ENCODE measurements at places on chromosomes 2 and 18.
A peak's percentile ranks its signal among the peaks of the same experiment; 100 is the strongest.

DNA sequence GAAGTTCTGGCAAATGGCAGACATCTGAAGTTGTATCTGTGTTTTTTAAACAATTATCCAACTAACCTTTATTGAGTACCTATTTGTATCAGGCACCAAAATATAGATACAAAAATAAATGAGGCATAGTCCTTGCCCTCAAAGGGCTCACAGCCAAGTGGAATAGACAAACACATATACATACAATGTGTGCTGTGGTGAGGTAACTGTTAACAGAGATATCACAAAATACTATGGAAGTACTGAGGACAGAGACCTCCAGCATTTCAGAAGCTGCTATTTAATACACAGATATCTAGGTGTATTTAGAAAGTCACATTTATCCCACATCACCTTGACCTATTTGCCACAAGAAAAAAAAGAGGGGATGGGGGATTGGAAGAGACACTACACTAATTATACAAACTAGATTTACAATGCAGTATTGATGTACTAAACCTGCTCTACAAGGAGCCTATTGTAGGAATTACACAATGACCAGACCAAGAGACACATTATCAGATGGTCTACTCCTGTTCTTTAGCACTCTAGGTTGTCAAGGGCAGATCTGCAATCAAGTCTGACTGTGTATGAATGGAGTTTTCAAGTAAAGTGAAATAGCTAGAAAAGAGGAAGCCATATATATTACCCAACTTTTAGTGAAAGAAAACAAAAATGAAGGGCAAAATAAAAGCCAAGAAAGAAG, 62.2 kb downstream of the SPIRE1 start:
- DNase-seq: no peak

- no peak for DNase-seq
Measured at GRCh38 chr2:217920879-217921603, 81.8 kb downstream of the TNS1 start.

DNA sequence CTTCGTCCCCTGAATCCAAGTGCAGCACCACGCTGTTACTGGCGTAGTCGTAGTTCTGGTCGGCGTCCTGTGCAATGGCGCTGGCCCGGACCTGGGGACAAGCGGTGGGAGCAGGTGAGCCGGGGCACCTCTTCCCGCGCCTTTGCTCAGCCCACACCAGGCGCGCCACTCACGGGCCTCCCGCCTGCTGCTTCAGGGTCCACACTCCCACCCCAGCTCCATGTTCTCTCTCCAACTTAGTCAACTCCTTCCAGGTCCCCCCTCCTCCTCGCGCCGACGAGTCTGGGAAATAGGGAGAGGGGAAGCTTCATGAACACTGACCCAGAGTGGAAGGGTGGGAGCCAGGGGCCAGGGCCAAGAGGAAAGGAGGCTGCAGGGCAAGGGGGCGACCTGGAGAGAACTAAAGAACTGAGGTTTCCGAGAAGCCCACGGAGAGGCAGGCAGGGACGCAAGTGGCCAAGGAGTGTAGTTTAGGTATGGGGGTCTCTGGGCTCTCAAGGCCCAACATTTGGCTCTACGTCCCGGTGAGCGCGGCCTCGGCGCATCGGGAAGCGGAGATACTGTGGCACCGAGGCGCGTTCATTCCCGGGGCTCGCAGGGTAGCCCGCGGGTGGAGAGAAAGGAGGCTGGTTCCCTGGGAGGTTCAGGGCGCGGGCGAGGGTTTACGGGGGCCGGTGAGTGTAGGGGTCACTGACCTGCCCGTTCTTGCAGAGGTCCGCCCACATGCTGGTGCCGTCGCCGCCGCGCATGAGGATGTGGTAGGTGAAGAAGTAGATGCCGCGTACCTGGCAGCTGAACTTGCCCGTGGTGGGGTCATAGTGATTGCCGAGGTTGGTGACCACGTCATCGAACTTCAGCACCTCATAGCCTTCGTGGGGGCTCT, 1.4 kb downstream of the C1QL2 start:
- DNase-seq: no peak

- DNase-seq: no peak
Measured at GRCh38 chr18:53887447-53887846, 337.0 kb downstream of the MBD2 start.

DNA sequence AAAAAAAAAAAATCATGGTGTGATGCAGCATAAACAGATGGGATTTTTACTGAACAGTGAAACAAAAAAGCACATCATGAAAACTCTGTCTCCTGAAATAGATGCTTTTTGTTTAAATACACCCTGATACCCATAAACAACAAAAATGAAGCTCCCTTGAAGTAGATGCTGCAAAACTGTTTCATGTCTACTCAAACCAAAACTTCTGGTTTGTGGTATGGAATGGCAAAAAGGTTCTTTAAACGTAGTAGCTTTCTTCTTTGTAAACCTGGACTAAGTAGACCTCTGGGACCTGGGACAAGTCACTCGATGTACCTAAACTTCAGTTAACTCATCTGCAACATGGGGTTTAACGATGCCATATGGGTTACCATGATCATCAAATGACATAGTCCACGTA, 64.4 kb upstream of the RAPH1 start:
- no peak for DNase-seq

DNA sequence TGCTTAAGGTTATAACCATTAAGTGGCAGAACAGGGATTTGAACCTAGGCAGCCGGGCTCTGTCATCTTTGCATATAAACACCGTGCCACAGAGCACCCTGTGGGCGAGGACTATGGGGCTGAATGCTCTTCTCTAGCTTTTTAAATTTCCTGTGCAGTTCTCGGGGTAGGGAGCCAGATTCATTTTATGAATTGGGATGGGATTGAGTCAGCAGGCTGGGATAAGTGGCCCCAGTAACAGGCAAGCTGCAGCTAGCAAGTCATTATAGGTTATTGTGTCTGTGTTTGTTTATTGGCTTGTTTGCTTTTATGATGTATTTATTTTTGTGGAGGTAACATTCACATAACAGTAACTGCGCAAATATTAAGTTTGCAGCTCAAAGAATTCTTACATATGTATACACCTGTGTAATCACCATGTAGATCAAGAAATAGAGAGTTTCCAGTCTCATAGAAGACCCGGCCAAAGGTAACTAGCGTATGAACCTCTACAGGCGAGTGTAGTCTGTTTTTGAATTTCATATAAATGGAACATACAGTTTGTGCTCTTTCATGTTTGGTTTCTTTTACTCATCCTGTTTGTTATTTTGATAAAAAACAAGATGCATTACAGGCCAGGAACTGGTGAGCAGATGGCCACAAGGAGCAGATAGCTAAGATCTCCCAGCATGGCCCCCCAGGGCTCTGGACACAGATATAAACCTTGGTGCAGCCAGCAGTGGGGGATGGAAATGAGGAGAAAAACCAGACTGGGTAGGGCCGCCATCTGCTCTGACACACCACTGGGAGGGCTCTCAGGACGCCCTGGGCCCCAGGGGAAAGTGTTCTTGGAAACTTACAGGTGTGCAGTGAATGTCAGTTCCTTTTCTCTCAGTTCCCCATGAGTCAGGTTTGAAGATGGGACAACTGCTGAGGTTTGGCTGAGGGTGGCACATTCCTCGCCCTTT, 49.2 kb upstream of the GPR155 start:
- DNase-seq: no peak

DNA sequence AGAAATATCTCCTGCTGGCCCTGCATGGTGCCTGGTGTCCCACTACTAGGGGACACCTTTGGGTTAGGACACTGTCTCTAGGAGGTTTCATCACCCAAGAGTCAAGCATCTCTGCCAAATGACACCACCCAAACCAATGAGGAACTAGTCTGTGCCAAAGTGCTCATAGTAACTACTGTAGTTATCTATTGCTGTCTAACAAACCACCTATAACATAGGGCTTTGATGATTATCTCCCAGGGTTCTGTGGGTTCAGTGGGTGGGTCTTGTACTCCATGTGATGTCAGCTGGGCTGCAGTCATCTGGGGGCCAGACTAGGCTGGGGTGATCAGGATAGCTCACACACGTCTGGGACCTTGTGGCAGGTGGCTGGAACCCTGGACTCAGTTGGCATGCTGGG, 59.8 kb downstream of the EPAS1 start:
- no peak for DNase-seq

DNA sequence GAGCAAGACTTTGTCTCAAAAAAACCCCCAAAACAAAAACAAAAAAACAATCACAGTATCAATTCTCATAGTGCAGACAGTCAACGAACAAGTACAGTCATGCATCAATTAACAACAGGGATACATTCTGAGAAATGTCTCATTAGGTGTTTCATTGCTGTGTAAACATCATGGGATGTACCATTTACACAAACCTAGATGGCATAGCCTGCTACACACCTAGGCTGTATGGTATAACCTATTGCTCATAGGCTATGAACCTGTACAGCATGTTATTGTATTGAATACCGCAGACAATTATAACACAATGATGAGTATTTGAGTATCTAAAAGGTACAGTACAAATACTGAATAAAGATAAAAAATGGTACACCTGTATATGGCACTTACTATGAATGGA, 67.8 kb upstream of the LMAN1 start:
- no peak for DNase-seq

- DNase-seq: no peak
Measured at GRCh38 chr2:127022817-127023216, 84.1 kb downstream of the BIN1 start.

DNA sequence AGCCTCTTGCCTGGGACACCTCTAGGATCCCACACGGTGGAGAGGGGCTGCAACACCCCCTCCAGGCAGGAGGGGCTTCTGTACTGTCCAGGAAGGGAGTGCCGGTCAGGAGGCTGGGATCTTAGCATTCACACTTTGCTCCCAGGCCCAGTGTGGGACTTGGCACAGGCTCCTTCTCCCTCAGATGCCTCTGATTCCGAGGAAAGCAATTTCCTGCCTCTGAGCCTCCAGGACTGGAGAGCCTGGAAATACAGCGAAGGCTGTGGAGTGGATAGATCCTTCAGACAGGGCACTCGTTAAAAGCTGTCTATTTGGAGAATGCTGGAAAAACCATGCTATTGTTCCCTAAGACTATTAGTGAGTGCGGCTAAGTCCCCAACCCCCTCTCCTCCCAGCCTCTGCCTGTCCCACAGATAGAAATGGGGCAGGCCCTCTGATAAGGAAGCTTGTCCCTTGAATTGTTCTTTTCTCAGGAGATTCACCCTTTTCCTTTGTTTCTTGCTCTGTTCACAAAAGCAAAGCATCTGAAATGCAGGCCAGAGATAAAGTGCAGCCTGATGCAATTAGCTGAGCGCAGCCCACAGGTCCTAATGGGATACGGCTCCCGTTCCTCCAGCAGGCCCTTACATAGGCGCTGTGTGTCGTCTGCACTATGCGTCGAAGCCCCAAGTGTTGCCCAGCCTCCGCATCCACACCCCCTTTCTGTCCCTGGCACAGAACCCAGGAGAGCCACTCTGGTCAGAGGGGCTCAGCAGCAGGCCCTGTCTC, 252.2 kb downstream of the KLHL29 start:
- DNase-seq: peak; percentile 38

- DNase-seq: no peak
Measured at GRCh38 chr2:41998186-41999127, 49.4 kb upstream of the PKDCC start.

DNA sequence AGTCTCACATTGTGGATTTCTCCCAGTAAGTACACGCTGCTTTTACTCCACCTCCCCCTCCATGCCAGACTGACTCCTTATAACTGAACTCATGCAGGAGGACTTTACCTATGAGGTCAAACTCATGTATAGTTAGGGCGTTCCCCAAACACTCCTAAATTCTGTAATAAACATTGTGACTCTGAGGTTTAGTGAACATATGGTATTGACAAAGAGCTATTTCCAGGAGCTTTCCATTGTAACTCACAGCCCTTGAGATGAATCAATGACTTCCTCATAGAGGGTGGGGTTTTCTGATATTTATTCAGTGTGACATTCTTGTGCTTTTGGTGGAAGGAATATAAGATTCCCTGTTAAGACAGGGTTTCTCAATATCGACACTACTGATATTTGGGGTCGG, 337.4 kb upstream of the SLC14A2 start:
- no peak for DNase-seq

DNA sequence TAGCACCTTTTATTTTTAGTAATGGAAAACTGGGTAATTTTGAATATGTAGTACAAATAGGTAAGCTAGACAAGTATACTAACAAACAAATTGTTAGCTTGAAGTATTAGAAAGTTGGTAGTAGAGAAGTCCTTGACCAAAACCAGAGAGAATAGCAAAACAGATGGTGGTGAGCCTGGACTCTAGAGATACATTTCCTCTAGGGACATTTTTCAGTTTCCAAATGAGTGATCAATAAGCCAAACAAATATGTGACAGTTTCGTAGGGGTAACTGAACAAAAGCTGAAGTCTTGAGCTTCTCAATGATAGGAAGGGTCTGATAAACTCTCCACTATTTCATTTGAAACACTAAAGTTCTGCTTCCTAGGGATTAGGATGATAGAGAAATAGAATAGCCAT, 692.0 kb upstream of the FAM98A start:
- no peak for DNase-seq

DNA sequence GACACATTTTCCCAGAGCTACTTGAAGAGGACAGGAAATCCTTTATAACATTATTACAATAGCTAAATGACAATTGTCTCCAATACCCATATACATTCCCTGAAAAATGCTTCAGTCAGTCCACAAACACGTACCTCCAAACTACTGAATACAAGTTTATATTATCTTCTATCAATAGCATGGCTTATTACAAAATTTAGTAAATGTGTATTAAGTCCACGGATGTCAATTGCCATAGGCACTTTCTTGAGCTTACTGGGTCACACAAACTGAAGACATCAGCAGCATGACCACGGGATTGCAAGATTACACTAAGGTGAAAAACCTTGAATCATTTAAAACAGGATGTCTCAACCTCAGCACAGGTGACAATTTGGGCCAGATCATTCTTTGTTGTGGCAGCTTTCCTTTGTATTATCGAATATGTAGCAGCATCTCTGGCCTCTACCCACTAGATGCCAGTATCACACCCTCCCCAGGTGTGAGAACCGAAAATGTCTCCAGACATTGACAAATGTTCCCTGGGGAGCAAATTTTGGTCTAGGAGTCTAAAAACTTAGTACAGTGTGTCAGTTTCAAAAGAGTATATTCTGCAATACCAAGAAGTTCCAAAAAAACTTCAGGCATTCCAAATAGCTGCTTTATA, 1.4 kb downstream of the MBD2 start:
- no peak for DNase-seq

DNA sequence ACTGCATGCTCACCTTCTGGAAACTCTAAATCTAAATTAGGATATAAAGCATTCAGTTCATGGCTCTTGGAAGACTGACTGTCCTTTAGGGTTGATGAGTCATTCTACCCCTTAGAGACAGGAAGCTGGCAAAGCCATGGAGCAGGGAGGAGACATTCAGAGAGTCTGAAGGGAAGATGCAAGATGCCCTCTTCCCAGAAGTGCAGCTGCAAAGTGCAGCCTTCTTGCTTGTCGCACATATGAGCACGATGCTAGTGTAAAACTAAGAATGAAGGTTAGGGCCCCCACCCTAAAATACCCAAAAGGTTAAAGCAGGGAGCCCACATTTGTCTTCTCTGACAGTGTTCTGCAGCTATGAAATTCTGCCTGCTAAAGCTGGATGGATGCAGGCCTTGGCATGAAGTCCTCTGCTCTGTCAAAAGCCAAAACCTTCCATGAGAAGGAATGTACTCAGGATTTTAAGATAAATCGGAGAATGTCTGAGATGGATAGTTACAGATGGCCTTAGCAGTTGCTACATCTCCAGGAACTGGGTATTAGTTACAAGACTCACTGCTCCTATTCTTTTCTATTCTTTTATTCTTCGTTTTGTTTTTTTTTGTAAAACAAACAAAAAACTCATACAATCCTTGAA, 89.7 kb downstream of the POLE4 start:
- DNase-seq: no peak
